Stimulated activated naive CD8-positive, alpha-beta T cell treated with anti-CD3 and anti-CD28 coated beads, Interleukin-15, Interleukin-2, amounts not matched to agents 100 U/mL and 50 U/mL, for 24 hours (primary cell): ENCODE measurements at places on chromosomes 13 and 19.

DNA sequence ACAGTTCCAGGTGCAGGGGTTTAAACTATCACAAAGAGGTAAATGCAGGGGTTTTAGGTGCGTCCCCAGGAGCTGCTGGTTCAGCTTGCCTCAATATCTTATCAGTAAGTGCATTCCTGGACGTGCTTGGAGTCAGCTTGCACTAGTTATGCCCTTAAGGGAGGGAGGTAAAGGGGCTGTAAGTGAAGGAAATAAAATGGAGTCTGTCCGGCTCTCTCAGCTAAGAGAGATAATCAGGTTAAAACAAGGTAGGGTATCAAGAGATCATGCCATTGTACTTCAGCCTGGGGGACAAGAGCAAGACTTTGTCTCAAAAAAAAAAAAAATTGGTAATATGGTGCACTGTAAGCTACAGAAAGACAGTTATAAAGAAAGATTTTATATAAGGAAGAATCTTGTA, 69.7 kb downstream of the ZNF100 start:
- DNase-seq: no peak

GRCh38 chr13:107838588-107839161, 376.7 kb downstream of the LIG4 start:
- no peak for DNase-seq

DNA sequence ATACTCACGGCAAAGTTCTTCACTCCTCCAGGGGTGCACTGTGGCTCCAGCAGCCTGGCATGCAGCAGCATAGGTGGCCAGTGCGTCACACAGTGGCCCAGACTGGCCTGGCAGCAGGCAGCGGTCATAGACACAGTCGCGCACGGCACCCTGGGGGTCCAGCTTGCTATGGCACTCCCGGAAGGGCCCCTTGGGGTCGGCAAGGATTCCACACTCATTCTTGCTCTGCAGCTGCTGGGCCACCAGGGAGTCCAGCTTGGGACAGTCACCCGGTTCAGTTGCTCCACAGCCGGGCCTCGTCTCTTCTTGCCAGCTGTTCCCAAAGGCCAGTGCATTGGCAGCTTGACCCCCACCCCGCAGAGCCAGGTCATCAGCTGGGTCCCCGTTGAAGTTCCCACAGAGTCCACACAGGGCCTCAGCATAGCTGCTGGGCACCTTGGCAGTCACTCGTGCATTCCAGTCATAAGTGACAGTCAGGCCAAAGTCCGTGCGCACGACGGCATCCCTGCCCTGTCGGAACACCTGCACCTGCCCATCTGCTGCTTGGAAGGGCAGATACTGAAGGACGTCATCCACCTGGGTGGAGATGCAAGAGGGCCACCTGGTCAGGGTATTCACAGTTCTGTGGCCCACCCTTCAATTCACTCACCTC, 20.6 kb downstream of the FCGBP start:
- no peak for DNase-seq

GRCh38 chr13:66657165-66657881, 572.8 kb downstream of the PCDH9 start:
- no peak for DNase-seq

- DNase-seq: no peak
Observed at GRCh38 chr13:39563470-39563735, 39.6 kb downstream of the LHFPL6 start.

- no peak for DNase-seq
Observed at GRCh38 chr19:29013325-29013724, 199.6 kb downstream of the UQCRFS1 start.

DNA sequence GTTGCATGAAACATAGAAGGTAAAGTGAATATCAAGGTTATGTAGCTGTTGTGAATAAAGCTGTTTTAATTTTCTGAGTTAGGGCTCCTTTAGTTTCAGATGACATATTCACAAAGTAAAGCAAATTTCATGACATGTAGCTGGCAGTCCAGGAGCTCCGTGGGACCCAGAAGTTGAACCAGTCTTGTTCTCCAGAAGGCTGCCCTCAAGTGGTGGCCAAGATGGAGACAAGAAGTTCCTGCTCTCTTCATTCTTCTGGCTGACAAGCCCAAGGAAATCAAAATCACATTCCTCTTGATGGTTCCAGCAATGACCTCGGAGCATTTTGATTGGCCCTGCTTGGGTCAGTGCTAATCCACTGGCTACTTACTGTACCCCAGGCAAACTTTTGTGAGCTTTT, 128.7 kb downstream of the LIG4 start:
- DNase-seq: no peak

DNA sequence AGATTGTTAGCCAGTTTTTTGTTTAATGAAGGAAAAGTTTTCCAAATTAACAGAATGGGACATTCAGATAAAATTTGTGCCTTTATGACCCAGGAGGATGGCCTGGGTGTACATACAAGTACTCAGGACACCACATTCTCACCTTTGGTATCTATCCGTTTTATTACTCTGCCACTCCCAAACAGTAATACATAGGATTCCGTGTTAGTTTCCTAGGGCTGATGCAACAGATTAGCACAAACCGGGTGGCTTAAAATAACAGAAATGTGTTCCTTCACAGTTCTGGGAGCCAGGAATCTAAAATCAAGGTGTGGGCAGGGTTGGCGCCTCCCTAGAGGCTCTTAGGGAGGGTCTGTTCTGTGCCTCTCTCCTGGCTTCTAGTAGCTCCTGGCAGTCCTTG, 129.9 kb downstream of the GGACT start:
- DNase-seq: no peak

- DNase-seq: no peak
Observed at GRCh38 chr19:9073806-9074205, 13.1 kb upstream of the OR1M1 start.

DNA sequence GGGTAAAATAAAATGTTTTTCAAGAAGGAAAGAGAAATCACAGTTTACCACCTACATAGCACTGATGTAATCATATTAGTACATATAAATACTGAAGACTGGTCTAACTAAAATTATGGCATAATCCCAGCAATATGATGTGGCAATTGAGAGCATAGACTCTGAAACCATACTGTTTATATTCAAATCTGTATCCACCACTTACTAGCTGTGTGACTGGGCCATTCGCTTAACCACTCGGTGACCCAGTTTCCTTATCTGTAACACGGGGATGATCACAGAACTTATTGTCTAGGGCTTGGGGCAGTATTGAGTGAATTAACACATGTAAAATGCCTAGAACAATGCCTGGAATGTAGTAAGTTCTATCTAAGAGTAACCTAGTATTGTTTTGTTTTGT, 13.1 kb upstream of the GTF3A start:
- no peak for DNase-seq

- no peak for DNase-seq
Observed at GRCh38 chr13:75873494-75873893, 237.4 kb downstream of the LMO7 start.

DNA sequence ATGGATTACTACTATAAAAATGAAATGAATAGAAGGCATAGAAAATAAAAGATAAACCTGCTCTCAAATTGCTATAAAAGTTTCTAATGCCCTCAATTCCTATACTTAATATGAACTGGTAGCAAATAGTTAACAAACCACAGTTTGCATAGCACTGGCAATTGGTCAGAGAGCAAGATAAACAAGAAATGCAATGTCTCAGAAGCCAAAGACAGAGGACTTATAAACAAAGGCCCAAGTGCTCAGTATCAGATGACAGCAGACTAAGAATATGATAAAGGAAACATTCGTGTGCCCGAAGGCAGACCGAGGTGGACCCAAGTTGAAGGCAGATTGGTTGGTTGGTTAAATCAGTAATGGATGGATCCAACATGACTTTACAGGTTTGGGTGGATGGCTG, 50.6 kb downstream of the IPO5 start:
- no peak for DNase-seq

DNA sequence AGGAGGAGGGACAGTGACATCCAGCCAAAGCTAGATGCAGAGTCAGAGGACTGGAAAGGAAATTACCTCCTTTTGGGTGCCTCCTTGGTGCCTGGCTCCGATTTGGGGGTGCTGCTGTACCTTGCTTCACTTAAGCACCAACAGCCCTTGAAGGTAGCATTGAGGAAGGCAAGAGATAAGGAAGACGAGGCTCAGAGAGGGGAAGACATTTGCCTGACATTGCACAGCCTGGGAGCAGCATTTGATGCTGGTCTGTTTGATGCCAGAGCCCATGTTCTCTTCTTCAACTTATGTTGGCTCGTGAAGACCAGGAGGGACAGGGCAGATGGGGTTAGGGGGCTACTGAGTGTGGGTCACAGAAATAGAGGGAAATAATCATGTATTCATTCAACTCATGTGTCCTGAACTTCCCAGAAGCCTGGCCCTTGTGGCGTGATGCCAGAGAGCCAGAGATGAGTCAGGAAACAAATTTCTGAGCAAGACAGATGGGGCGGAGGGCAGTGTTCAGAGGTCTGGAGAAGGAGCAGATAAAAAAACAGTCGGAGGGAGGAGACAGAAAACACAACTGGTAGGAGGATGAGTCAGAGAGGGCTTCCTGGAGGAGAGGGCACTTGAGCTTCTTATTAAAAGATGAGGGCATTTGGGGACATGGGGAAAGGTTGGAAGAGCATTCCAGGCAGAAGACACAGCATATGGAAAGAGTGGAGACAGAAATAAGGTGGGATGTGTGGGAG, 3.0 kb upstream of the C19orf81 start:
- DNase-seq: no peak

DNA sequence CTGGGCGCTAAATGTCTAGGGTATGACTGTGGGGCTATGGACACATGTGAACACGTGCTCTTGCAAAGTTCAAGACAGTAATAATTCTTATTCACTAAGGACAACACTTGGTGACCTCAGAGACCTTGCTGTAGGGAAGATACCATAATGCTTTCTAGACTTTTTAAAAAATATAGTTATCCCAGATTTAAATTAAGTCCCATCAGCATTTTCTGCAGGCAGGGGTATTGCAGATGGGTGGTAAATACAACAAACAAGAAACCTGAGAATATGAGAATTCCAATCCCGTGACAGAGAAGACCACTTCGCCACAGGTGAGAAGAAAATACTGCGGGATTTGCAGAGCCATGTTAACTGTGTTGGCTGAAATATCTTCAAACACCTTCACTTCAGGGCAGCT, 65.2 kb downstream of the SLC15A1 start:
- DNase-seq: no peak

DNA sequence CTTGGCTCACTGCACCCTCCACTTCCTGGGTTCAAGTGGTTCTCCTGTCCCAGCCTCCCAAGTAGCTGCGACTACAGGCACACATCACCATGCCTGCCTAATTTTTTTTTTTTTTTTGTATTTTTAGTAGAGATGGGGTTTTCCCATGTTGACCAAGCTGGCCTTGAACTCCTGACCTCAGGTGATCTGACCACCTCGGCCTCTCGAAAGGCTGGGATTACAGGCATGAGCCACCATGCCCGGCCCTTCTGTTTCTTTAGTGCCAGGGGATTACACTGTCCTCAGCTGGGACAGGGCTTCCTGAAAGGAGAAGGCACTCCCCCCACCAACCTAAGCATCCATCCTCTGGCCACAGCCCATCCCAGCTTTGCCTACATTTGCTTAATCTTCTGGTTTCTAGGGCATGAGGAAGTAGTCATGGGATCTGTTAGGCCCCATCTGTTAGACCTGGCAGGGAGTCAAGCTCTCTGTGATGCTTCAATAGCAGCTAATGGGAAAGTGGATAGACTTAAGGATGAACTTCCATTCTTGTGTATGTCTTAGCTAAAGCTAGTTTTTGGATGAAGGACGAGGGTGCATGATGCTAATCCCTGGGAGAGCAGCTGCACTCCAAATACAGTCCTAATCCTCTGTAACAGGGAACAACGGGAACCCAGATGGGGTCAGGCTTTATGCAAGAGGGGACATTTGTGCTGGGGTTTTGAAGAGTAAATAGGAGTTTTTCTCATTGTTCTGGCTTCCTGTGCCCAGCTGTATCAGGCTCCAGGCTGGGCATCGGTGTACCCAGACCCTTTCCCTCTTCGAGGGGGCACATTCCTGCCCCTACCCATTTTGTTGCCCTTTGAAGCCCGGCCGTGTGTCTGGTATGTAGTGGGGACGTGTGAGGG, 2.6 kb downstream of the VAV1 start:
- DNase-seq: no peak

- no peak for DNase-seq
Observed at GRCh38 chr19:1237027-1237659, 662 bp downstream of the CBARP start.

DNA sequence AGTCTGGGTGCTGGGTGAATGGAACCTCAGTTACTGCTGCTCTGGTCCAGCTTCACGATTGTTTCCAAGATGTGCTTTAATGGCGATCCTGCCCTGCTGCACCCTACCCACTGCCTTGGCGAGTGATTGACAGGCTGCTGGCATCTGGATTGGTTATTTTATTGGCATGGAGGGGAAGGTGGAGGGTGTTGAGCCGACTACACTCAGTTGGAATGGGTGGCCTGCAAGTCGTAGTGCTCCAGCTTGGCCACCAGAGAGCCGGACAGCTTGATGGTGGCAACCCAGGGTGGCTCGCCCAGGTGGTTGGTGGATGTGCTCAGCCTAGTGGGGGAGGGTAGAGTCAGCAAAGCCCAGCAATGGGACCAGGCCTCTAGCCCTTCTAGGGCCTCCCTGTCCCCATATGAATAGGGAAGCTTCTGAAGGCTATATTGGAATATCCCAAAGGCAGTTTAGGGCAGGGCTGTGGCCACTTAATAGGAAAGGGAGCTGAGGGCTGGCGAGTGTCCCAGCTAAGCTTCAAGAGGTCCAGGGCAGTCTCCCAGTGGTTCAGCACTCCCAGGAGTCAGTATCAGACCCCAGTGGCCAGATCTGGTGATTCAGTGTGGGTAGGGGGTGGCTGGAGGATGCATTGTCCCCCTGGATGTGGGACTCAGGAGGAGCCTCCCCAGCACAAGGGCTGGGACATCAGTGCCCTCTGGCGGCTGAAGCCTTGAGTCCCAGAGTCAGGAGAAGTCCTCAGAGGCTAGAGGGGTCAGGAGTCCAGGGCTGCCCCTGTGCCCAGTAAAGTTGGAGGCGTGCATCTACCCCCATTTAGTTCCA, 3.4 kb downstream of the GGN start:
- DNase-seq: no peak

GRCh38 chr19:9667898-9668297, 7.0 kb downstream of the ZNF562 start:
- DNase-seq: no peak

GRCh38 chr19:44776402-44777096, 1.1 kb upstream of the CBLC start:
- DNase-seq: no peak

DNA sequence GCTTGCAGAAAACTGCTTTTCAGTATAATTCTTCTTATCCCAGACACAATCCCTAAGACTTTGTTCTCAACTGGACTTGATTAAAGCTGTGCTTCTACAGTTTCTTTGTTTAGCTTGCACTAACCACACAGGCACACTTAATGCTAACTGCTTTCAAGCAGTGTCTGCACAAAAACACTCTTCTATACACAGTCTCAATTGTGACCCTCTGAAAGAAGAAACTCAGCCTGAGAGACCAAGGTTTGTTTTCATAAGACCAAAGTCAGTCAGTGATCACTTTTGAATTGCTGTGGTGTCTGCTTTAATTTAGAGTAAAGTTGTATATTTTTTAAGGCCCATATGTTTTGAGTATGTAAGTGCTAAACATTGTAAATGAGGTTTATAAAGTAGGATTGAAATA, 431.2 kb downstream of the KCTD12 start:
- DNase-seq: no peak

GRCh38 chr13:41465241-41465847, 8.0 kb downstream of the RGCC start:
- peak; percentile 86 for DNase-seq
